ENCODE measurements at places on chromosomes 12 and 14.
A peak's percentile ranks its signal among the peaks of the same experiment; 100 is the strongest.

DNA sequence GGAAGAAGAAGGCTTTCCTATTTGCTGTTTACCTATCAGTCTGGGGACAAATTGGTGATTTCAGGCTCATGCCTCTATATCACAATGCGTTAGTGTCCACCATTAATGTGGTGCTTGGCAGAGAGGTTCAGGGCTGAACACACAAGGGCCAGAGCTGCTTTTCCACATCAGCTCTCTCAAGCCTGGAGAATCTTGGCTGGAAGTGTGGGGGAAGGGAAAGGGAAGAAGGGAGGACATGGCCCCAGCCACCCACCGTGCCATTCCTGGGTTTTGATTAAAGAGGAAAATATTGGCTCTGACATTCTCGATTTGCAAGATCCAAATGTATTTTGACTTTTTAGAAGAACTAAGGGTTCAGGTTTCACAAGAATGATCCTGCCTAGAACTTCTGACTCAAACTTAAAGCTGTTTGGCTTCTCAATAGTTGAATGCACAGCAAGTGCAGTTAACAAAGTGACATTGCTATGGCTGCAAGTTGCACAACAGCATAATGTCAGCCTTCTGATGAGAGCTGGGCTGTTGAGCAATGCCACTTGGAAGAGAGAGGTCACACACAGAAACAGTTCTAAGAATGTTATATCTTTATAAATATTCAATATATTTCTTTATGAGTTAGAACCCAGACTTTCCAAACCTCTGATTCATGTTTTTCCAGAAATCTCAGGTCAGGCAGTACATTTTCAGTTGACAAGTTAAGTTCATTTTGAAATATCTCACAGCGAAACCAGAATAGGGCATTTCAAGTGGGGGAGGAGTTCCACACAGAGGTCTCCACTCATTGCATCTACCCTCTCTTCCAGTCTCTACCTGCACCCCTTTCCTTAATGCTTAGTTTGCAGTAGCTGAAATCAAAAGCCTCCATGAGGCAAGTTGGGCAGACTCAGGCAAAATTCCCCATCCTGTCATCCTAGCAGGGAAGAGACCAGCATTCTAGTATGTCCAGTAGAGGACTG, 25.3 kb downstream of the IGF1 start:
- no peak for DNase-seq

DNA sequence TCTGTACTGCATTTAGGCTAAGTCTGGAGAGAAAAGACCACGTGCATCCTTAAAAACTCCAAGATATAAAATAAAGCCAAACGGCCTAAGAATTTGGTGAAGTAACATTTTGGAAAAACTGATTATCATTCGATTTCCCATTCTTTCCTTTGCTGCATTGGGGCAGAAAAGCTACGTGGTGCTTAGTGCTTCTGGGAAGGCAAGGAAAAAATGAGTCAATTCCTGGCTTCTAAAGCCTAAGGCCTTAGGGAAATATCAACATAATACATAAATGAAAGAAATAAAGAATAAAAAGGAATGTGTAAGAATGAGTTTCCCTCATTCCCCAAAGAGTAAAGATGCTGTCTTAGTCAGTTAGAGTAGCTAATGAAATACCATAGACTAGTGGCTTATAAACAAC, 520.5 kb downstream of the GLT1D1 start:
- no peak for DNase-seq

DNA sequence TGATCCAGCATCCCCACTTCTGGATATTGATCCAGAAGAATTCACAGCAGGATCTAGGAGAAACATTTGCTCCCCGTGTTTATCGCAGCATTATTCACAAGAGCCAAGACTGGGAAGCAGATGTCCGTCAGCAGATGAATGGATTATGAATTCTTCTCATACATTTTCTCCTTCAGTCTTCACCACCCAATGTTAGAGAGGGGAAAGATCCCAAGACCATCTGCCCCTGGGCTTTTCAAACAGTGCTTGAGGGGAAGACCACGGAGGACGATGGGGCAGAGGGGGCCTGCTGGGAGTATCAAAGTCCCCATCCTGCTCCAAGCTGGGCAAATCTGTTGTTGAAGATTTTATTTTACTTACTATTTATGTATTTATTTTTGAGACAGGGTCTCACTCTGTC, 41.1 kb downstream of the SERPINA3 start:
- DNase-seq, result no peak

- no peak for DNase-seq
Measured at GRCh38 chr14:105851716-105852377, 325.5 kb downstream of the TMEM121 start.

DNA sequence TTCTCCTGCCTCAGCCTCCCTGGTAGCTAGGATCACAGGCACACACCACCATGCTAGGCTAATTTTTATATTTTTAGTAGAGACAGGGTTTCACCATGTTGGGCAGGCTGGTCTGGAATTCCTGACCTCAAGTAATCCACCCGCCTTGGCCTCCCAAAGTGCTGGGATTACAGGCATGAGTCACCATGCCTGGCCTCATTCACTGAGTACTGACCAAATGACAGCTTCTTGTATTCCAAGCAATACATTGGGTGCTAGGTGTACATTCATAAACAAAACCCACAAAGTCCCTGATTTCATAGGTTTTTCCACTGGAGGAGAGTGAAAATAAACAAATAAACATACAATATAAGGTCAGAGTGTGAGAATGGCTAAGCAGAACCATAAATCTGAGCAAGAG, 136.3 kb downstream of the HELB start:
- no peak for DNase-seq

DNA sequence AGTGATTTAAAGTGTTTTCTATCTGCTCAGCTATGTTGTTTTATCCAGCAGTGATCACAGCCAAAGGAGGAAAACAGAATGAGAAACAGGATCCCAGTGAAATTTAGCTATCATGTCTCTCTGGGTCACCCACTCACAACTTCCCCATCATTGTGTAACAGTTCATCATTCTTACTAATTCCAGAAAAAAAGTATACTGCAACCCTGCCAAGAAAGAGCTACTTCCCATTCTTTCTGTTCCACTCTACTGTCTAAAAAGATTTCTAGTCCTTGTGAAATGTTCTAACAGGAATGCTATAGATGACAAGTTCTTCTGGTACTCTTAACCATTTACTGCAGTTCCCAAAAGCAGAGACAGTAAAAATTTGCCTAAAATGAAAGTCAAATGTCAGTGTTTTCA, 39.2 kb upstream of the CD163 start:
- DNase-seq, result no peak

- no peak for DNase-seq
Measured at GRCh38 chr14:26925876-26926584, 328.2 kb upstream of the NOVA1 start.

DNA sequence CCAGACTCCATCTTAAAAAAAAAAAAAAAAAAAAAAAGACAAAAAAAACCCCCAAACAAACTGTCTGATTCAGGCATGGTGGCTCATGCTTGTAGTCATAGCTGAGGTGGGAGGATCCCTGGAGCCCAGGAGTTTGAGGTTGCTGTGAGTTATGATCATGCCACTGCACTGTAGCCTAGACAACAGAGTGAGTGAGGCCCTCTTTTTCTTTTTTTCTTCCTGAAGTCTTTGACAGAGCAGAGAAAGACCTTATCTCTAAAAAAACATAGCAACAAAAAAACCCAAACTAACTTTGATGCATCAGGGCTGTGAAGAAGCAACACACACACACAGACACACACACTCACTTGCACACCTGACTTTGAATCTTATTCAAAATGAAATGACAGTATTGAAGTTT, 7.7 kb upstream of the AMN1 start:
- peak; percentile 80 for DNase-seq

DNA sequence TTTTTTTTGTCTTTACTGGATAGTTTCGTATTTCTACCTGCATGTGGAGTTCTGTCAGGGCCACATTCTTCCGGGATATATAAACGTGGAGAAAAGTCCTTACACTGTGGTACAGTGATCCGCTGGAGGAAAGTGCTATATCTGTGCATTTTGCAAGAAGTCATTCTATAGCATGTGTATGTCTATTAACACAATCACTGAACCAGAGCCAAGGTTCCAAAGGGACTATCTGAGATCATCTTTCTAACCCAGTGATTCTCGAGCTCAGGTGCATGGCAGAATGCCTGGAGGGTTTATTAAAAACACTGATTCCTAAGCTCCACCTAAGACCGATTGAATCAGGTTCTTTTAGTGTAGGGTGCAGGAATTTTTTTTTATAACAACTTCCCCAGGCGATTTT, 354.0 kb downstream of the NRXN3 start:
- DNase-seq, result no peak

DNA sequence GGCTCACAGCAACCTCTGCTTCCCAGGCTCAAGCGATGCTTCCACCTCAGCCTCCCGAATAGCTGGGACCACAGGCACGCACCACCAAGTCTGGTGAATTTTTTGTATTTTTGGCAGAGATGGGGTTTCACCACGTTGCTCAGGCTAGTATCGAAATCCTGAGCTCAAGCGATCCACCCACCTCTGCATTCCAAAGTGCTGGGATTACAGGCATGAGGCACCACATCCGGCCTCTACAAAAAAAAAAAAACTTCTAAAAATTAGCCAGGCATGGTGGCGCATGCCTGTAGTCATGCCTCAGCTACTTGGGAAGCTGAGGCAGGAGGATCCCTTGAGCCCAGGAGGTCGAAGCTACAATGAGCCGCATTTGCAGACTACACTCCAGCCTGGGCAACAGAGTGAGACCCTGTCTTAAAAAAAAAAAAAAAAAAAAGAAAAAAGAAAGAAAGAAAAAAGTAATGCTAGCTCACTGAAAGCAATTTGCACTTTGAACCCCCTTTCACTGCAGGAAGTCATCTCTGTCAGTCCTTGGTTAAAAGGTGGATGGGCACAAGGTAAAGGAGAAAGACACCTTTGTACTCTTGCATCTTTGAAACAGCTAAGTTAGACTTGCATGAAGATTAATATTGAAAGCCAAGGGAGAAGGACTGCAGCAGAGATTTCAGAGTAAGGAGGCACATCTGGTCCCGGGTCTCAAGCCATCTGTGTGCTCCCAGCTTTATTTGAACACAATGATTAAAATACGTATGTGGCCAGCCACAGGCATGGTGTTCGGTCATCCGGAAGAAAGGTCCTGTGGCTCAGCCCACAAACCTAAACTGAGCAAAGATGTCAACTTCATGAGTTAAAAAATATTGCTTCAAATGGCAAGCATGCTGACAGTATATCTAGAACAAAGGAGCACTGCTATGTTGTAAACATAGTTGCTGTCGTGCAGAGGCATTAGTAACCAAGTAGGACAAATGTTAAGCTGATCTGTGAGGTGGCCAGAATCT, 103.8 kb upstream of the HMGA2 start:
- DNase-seq, result no peak

DNA sequence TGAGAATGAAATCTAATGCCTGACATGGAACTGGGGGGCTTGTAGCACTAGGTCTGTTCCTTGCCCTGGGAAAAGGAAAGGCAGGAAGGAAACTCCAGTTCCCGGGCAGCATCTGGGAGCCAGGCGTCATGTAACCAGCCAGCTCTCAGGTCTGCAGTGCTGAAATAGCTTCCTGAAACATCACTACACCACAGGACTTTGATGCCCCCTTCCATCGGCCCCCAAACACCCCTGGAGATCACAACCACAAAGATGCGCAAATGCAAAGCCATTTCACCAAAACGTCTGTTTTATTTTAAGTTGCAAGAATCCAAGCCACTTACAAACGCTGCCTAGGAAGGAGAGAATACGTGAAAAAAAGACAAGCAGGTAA, 40.9 kb downstream of the KCTD10 start:
- DNase-seq, result no peak

DNA sequence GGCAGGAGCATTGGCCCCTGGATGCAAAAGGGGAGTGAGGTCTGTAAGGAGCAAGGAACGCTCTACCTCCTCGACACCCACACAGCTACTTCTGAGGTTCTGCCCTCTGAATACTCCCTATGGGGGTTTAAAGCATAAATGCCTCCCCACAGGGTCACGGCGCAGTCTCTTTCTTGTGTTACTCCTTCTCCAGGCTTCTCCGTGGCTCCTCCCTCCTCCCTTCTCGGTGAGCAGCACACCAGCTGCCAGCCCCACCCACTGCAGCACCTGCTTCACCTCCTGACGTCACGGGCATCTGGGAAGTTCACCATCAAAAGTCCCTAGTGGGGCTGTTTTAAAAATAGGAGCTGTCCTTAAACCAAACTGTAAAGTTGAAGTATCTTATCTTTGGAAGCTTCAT, 67.3 kb downstream of the SPTB start:
- peak; percentile 50 for DNase-seq

DNA sequence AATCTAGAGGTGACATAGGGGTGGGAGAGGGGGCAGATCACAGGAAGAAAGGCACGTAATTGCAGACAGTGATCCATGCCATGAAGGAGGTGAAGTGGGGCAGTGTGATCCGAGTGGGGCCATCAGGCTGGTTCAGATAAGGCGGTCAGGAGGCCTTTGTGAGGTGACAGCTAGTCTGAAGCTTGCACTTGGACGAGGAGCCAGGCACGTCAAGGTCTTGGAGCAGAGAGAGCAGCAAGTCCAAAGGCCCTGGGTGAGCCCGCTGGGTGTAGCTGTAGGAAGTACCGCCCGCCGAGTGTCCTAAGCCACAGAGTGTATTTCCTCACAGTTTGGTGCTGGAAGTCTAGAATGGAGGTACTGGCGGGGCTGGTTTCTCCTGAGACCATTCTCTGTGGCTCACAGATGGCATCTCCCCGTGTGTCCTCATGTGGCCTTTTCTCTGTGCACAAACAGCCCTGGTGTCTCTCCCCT, 23.6 kb downstream of the RHOF start:
- no peak for DNase-seq

DNA sequence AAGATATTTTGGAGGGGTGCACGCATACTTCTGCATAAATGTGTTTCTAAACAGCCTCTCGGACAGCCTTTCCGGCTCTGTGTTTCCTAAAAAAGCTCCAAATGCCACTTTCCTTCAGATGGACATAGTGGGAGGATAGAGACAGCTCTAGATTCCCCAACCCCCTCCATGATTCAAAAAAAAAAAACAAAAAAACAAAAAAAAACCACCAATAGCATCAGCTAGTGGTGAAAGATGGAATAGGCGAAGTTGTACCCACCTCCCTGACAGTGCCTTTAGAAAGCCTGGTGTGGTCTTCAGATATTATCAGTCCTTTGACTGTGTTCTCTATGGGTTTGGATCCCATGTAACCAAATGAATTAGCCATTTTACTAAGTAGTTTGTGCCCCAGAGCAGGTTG, 94.1 kb downstream of the PHETA1 start:
- DNase-seq, result no peak

GRCh38 chr12:122228092-122228491, 2.2 kb upstream of the DIABLO start:
- DNase-seq, result no peak

DNA sequence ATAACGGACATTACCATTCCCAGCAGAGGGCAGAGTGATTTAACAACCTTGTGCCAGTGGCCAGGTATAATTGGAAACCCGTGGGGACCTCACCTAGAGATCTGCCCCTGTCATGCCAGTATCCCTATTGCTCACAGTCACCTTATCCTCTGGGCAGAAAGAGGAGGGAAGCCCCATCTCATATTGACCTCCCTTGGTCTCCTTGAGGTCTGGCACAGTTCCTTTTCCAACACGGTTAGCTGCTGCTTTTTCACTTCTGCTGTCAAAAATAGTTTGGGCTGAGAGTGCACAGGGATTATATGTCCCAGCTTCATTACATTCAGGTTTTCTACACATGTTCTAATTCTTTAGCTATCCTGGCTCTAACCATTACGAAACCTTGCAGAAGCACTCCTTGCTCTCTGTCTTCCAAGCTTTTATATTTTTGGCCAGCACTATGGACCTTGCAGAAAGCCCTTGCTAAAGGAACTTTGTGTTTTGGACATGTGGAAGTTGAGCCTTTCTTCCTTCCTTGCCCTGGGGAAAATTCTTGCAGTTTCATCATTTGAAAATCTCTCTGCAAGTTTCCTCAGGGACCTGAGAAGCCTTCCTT, 111.7 kb upstream of the MIS18BP1 start:
- no peak for DNase-seq

- DNase-seq, result no peak
Measured at GRCh38 chr12:1870998-1871917, 47.2 kb downstream of the CACNA2D4 start.
